ENCODE measurements at places on chromosomes 7 and 10.
A peak's percentile ranks its signal among the peaks of the same experiment; 100 is the strongest.

DNA sequence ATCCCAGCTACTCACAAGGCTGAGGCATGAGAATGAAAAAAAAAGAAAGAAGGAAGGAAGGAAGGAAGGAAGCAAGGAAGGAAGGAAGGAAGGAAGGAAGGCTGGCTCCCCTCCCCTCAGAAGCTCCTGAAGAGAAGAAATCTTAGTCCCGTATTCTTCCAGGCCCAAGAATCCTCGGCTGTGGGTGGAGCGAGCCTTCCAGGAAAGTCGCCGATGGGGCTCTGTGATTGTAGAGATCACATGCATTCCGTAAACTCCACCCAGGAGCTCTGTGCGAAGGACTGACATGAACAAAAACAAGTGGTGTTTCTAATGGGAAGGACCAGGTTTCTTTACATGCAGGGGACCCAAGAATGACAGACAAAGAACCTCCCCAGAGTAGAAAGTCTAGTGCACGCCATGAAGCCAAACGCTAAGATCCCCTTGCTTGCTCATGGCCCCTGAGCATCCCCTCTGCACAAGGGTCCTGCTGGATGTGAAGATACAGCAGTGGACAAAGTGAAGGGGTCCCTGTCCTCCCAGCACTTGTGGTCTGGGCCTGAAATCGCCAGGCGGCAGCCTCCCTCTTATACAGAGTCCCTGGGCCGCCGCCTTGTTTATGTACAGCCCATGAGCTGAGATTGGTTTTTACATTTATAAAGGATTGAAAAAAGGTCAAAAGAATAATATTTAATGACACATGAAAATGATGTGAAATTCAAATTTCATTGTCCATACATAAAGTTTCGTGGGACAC lies 25.2 kb downstream of the CNPY1 start:
- DNase-seq: no peak

- DNase-seq: no peak
Observed at GRCh38 chr7:135665042-135665441, 2.7 kb downstream of the STMP1 start.

GRCh38 chr10:111265341-111265740 lies 188.5 kb downstream of the ADRA2A start:
- DNase-seq: no peak

DNA sequence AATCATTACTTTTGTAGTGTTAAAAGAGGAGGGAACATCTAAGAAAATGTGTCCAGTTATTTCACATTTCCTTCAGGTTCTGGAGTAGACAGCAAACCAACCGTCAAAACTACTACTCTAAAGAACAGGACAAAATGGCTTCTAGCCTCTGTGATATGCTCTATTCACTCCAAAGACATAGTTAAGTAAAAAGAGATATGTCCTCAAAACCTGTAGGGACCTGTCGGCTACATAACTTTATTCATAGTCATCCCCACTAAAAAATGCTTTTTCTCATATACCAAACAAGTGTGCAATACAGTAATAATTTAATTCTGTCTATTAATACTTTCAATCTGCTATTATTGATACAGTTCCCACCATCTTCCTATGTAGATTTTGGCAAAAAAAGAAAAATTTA lies 642.8 kb upstream of the LRRTM3 start:
- DNase-seq: no peak

GRCh38 chr7:88500131-88500530 lies 193.4 kb upstream of the STEAP4 start:
- DNase-seq: no peak

GRCh38 chr7:130222-130572 lies 62.2 kb upstream of the FAM20C start:
- DNase-seq: no peak

DNA sequence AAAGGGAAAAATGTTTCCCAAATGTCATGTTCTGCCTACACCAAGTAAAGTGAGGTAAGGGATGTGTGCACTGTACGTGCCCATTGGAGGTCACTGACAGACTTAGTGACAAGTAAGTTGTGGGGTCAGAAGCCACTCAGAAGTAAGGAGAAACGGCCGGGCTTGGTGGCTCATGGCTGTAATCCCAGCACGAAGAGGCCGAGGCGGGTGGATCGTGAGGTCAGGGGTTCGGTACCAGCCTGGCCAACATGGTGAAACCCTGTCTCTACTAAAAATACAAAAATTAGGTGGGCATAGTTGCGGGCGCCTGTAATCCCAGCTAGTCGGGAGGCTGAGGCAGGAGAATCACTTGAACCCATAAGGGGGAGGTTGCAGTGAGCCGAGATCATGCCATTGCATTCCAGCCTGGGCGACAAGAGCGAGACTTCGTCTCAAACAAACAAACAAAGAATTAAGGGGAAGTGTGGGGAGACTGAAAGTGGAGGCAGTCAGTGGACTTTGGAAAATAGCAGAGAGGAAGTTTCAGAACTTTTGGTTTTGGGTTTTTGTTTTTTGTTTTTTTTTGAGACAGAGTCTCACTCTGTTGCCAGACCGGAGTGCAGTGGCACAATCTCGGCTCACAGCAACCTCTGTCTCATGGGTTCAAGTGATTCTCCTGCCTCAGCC lies 114.8 kb downstream of the WDFY4 start:
- DNase-seq: no peak

DNA sequence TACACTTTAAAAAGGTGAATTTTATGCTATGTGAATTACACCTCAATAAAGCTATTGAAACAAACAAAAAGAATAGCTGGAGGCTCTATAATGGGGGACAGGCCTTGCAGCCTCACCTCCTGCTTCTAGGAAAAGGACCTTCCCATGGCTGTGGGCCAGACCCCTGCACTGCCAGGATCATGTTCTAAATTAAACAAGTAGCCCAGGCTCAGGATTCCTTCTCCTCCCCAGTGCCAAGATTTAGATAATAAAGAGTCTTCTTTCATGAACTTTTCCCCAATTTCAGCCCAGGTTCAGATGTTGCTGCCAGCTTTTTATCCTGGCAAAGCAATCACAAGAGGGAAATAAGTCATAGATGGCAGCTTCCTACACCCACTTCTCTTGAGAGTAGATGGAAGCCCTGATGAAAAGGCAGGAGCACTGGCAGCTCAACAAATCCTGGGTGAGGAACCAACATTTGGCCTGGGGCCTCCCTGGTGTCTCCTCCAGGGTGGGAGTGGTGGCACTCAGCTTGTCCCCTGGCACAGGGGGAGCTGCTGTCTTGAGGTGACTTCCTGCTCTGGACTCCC lies 22.2 kb upstream of the CAMK2B start:
- no peak for DNase-seq

GRCh38 chr7:106465704-106466468 lies 181.1 kb upstream of the NAMPT start:
- DNase-seq: no peak

GRCh38 chr7:88224601-88225275 lies 4.9 kb upstream of the SRI start:
- DNase-seq: peak; percentile 38

- no peak for DNase-seq
Observed at GRCh38 chr10:110041479-110041829, 33.7 kb downstream of the ADD3 start.
